ENCODE measurements at places on chromosomes 4 and X.

GRCh38 chr4:19735012-19735411, 516.7 kb upstream of the SLIT2 start:
- no peak for DNase-seq

GRCh38 chr4:147616849-147617172, 386 bp upstream of the TMEM184C start:
- DNase-seq = no peak

DNA sequence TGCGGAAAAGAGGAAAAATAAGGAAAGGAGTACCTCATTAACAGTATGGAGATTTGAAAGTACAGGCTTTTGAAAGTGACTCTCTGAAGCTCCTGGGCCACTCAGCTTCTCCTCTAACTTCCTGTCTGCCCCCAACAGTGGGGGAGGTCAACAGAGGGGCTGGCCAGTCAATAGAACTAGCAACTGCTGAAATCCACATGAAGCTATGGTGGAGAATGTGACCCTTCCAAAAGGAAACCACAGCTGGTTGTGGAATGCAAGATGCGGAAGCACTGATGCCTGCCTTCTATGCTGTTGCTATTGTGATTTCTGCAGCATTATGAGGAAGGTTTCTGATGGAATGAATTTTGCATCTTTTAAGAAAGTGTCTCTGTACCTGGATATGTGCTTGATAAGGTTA, 2.4 kb downstream of the CORIN start:
- no peak for DNase-seq

- no peak for DNase-seq
These were observed 1328.3 kb downstream of the C4orf33 start for GRCh38 chr4:130424211-130424610.

DNA sequence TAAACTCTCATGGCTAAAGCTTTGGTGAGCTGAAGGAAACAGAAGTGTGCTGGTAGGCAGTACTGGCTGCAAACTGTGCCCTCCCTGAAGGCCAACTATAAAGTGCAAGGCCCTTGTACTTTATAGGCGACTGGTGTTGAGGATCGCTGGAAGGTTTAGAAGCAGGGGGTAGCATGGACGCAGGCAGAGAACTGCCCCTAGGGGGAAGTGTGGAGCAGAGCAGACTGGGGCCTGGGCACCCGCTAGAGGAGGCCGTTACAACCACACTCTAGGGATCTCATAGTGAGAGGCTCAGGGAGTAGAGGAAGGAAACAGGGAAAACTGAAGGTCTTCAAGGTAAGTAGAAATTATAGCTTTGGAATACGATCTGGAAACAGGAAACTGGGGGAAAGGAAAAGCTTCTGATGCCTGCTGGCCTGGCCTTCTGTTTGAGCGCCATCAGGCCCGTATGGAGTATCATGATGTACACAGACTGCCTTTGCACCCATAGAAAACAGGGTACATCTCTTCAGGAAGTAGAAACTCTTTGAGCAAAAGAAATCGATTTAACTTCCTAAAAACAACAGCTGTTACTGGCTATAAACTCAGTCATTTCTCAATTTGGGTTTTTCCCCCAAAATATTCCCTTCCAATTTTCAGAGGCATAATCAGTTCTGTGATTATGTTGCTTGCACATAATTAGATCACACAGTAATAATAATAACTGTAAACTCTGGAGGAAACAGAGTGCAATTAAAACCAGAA, 23.9 kb upstream of the TMSB4X start:
- DNase-seq = no peak

DNA sequence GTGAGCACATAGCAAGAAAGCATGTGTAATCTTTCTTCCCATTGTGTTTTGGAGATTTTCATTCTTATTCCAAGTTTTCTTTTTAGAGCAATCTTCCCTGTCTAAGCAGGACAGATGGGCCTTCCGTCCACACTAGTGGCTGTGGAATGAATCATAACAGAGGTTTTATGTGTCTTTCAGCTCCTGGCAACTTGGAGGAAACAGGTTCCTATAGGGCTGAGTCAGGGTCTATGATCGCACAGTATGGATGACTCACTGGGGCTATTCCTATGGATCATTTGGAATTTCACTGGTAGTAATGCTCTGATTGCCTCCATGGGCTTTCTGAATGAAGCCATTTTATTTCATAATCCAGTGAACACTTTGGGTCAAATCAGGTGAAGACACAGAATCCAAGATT, 51.8 kb upstream of the CBLL2 start:
- DNase-seq = no peak

GRCh38 chrX:10901290-10901633, 209.9 kb upstream of the HCCS start:
- DNase-seq = no peak

- no peak for DNase-seq
These were observed 14.7 kb downstream of the CXCR3 start for GRCh38 chrX:71603618-71604017.

DNA sequence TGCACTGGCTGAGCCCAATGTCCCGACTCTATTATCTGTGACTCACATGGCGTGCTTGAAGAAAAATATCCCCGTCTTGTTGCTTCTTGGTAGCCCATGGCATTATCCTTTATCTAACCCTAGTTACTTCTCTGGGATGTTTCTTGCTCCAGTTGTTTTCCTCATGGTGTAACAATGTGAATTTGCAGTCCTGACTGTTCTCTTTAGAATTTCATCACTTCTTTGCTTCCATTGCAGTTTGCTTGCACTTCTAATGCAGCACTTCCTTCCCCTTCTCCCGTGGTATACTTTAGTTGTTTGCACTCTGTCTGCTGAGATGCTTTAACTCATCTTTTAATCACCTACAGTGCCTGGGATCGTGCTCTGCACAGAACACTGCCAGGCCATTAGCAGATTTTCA, 126.9 kb downstream of the MAML3 start:
- no peak for DNase-seq

- DNase-seq = no peak
These were observed 158.3 kb downstream of the SPCS3 start for GRCh38 chr4:176478076-176478475.

- no peak for DNase-seq
These were observed 44.6 kb upstream of the LNX1 start for GRCh38 chr4:53635697-53636483.

DNA sequence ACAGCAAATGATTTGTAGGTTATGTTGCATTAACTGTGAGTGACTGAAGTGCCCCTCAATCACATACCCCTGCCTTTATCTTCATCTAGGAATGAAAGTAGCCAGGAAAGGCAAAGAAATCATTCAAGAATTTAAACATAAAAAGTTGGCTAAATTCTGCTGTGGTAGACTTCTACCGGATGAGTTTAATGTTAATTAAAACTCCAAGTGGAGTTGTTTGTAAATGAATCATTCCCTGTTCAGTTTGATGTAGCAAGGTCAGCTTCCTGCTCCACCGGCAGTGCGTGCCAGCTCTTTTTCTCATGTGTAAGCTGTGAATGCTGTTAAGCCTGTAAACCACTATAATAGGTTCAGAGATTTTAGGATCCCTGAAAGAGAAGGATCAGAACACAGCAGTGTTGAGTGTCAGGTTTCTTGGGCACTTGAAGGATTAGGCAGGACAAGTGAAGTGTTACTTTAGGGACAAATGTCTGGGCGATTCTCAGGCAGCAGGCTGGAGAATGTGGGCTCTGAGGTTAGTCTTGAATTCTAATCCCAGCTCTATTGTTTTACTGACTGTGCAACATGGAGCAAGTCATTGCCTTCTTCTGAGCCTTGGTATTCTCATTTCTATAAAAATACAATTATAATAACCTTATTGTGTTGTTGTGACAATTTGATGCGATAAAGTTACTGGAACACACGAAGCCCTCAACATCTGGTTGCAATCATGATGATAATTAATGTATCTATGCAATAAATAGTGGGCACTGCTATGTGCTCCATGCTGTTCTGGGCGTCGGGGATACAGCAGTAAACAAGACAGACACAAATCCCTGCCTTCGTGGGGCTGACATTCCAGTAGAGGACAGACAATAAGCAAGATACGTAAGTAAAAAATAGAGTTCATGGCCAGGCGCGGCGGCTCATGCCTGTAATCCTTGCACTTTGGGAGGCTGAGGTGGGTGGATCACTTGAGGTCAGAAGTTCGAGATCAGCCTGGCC, 112.0 kb downstream of the SHROOM3 start:
- DNase-seq = no peak

GRCh38 chr4:1416051-1416947, 10.1 kb upstream of the NKX1-1 start:
- DNase-seq = no peak

GRCh38 chrX:54294306-54294705, 63.5 kb downstream of the WNK3 start:
- no peak for DNase-seq
